Activated T-helper 1 cell treated with anti-CD3 and anti-CD28 coated beads, Interleukin-12 subunit alpha, Interleukin-12 subunit beta, Interleukin-2, Interleukin-4 antibody, amounts not matched to agents 30 ng/mL and 10 ng/mL and 1 ng/mL, durations not matched to agents 14 hours and 24 hours and 36 hours (primary cell): ENCODE measurements at places on chromosomes 12 and 14. TPM values are rescaled to one million over a fixed set of nuclear protein-coding genes. Genes with fewer than 3 reads are reported as not detected.

Gene PLCZ1
- not detected in 2 replicates for total RNA-seq

Gene DAO
- not detected in 2 replicates for total RNA-seq

Gene TRHDE
- total RNA-seq = not detected in 2 replicates

Gene AGAP2
- total RNA-seq = 31.5 and 33.4 TPM in 2 replicates

Gene CLEC4C
- total RNA-seq = not detected in 2 replicates

Gene TAC3
- 0.34 TPM in 1 of 2 replicates, not detected in the other for total RNA-seq

Gene HOXC11
- not detected in 2 replicates for total RNA-seq

Gene KRT78
- not detected in 2 replicates for total RNA-seq

Gene ARHGAP5
- total RNA-seq = 28.2 and 31.8 TPM in 2 replicates
